ENCODE measurements at places on chromosomes 4 and X.

DNA sequence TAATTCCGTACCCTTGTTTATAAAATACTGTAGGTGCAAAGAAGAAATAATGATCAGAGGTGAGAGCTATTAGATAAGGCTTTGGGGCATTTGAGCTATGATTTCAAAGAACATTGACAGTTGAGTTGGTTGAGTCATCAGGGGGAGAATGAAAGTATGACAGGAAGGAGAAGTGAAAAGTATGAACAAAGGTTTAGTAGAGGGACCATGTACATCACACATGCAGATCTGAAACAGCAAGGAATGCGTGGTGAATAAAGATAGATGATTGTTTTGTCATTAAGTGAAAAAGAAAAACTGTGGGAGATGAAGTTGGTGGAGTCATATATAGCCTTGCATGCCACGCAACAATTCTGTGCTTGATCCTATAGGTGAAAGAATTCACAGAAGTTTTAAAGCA, 163.1 kb downstream of the ARAP2 start:
- no peak for DNase-seq

DNA sequence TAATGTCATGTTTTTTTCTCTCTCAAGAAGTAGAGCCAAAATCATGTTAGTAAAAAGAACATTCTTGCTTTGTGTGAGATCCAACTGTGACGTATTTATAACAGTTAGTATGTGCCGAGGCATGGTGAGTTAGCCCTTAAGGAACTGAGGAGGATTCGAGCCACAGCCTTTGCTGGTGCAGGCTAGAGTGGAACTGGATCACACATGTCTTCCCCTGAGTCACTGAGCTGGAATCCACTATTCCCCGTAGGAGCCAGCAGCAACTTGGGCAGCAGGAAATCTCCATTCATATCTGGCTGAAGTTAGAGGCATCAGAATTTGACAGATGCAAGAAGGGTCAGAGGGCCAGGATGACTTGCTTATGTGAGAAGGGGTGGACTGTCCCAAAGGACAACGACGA, 144.6 kb upstream of the KIT start:
- DNase-seq, result no peak

DNA sequence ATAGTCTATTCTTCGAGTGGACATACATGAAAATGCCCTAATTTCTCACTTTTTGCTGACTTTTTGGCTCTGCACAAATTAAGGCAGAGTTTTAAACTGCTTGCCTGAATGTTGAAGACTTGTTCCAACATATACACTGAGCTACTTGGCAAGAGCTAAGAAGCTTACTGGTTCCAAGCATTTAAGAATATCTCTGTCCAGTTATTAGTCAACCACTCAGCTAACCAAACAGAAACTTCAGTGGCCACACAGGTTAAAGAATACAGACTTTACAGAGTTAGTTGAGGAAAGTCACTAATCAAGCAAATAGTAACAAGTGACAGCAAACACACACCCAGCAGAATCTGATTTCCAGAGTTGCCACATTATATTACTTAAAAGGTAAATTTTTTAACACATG, 35.5 kb downstream of the AMER1 start:
- no peak for DNase-seq

DNA sequence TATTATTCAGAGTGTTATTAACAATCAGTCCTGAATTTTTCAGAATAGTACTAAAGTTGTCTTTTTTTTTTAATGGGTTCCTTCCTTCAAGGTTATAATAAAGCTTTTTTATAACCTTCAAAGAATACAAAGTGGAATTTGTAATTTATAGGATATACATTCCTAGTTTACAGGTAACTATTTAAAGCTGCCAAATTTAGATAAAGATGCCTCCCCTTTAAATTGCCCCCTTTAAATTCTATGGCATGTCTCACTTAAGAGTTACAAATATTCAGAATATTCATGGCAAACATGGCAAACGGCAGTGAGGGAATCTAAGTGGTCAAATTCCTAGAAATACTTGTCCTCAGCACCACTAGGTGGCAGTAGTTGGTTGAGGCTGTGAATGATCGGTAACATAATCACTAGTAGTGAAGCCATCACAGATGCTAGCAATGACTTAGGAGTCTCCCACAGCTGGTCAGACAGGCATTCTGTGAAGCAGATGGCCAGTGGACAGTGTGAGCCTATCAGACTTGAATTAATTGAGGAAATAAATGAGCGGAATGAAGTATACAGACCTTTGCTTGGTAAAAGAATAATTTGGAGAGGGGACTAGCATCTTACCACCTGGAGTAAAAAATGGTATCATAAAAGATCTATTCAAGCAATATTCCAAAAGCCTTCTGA, 86.4 kb downstream of the CBR4 start:
- DNase-seq, result no peak

GRCh38 chr4:11421116-11421515, 7.6 kb downstream of the HS3ST1 start:
- DNase-seq, result no peak
